ENCODE measurements at places on chromosomes 2 and 18.

- no peak for DNase-seq
Observed at GRCh38 chr2:183010112-183010511, 28.1 kb downstream of the NCKAP1 start.

DNA sequence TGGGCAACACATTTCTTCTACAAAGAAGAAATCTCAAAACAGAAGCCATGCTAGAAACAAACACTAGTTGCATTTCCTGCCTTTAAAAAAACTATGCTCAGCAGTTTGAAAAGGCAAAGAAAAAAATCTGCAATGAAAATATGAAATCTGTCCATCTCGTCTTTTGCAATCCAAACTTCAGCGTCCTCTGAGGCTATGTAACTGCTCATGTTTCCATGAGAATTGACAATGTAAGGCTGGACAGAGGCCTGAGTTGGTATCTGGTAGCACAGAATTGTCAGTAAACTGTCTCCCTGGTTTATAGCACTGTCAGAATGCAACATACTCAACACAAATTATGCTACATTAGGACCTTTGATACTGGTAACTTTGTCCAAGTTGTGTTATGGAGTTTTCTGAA lies 429.9 kb downstream of the ARHGAP15 start:
- DNase-seq = no peak

GRCh38 chr2:40470822-40471813 lies 19.2 kb upstream of the SLC8A1 start:
- DNase-seq = no peak

DNA sequence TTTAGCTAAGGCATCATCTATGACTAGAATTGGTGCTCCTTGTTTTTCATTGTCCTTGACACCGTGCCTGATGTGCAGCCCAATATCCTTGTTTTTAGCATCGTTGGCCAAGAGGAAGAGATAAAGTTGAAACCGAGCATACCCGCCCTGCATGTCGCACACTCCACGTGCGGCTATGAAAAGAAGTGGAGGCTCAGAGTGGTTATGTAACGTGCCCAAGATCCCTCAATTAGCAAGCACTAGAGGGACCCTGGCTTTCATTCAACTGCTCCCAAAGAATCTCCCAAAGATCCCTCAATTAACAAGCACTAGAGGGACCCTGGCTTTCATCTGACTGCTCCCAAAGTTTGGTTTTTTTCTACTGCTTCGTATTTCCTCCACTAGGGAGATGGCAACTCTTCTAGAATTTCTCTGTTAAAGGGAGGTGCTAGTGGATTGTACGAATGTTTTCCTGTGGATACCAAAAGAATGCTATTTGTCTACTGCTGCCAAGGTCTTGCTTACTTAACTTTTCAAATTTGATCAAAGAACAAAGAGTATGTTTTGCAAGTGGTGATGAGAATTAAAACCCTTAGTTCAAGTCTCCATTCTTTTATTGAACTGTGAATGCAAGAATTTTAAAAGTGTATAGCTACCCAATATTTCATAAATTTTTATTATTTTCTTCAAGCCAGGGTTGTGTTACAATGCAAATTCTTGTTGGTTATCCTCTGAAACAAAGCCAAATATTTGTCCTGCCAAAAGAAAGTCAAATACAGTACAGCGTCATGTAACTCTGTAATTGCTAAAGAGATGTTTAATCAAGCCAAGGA lies 92.1 kb downstream of the AOX1 start:
- DNase-seq = no peak

GRCh38 chr2:111946294-111947114 lies 48.1 kb downstream of the MERTK start:
- DNase-seq = no peak

DNA sequence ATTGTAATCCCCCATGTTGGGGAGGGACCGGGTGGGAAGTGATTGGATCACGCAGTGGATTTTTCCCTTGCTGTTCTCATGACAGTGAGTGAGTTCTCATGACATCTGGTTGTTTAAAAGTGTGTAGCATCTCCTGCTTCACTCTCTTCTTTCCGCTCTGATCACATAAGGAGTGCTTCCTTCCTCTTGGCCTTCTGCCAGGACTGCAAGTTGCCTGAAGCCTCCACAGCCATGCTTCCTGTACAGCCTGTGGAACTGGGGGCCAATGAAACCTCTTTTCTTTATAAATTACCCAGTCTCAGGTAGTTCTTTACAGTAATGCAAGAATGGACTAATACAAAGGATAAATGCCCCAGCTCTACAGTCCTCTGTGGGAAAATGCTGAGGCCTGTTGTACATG lies 437.5 kb upstream of the NXPH2 start:
- no peak for DNase-seq

Data from NCI-H1694 treated with DMSO at 0.1 percent for 48 hours (cell line).